ENCODE measurements at places on chromosomes 3 and 15. TPM values are rescaled to one million over a fixed set of nuclear protein-coding genes. Genes with fewer than 3 reads are reported as not detected.

The CMTM8 gene
- polyA plus RNA-seq: not detected

The SEMA3B gene
- 0.28 TPM for polyA plus RNA-seq

The TMEM158 gene
- polyA plus RNA-seq: 6.0 TPM

The SKOR1 gene
- polyA plus RNA-seq: 26.2 TPM

The CLDN16 gene
- not detected for polyA plus RNA-seq

Measured in Purkinje cell (primary cell).